GM20000 (cell line): ENCODE measurements at places on chromosomes 4 and X.

DNA sequence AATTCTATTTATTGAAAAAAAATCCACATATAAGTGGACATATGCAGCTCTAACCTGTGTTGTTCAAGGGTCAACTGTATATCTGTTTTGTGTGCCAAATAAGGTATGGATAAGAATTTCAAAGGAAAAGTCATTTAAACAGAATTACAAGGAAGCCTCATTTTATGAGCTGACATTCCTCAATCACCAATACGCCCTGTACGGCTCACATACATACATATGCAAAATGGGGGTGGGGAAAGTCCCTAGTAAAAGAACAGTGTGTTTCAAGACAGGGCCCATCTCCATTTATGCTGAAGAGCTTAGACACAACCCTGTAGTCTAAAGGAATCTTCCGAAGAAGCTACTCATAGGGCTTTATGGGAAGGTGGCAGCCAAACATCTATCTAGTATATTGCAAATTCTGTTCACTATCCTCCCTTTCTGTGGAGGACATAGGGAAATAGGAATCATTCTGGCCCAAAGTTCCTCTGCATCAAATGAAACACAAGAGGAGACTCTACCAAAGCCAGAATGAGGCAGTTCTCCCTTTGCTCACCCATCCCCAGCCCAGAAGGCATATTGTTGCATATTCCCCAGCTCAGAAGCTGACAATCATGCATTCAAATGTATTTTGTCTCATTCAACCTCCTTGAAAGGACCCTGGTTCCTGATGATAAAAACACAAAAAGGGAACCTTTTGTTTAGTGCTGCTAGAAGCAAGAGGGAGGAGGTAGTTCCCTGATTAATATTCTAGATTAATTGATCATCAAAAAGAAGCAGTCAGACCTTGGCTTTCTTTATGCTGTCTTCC, 13.7 kb upstream of the ZBTB33 start:
- no peak for DNase-seq

DNA sequence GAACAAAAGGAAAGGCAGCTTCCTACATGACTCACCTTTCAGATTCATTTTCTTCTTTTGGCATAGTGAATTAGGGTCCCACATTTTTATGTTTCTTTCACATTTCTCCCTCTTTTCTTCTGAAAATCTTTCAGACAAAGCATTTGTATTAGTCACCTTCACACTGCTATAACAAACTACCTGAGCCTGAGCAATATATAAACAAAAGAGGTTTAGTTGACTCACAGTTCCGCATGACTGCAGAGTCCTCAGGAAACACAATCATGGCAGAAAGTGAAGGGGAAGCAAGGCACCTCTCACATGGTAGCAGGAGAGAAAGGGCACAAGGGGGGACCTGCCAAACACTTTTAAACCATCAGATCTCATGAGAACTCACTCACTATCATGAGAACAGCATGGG, 36.9 kb downstream of the MAGEA9 start:
- DNase-seq, result no peak

DNA sequence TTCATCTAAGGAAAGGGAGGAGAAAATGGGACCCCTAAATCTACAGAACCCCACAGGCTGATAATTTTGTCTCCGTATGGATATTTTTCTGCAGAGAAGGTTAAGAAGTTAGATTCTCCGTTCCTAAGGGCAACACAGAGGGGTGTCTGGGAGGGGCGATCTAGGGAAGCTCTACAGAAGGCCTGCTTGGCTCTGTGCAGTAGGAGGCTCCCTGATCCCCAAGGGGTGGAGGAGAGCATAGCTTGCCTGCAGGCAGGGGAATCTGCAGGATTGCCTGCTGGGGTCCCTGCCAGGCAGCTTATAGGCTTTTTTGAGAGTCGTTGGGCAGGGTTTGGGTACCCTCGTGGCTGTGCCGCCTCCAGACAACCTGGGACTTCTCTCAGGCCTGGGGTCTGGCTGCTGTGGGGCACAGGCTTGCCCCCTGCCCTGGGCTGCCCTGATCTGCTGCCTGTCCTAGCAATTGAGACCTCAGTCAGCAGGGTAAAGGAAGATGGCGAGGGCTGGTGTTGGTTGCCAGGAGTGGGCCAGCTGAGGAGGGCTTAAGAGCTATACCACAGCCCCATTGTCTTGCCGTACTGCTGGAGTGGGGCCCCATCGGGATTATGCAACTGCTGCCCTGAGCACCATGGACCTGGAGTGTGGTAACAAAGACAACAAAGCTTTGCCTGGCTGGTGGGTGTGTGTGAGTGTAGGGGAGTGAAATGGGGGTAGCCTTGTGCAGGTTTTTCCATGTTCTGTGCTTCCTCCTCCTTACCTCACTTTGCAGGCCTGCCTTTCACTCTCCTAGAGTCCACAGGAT, 74.1 kb downstream of the EFNB1 start:
- DNase-seq, result no peak

DNA sequence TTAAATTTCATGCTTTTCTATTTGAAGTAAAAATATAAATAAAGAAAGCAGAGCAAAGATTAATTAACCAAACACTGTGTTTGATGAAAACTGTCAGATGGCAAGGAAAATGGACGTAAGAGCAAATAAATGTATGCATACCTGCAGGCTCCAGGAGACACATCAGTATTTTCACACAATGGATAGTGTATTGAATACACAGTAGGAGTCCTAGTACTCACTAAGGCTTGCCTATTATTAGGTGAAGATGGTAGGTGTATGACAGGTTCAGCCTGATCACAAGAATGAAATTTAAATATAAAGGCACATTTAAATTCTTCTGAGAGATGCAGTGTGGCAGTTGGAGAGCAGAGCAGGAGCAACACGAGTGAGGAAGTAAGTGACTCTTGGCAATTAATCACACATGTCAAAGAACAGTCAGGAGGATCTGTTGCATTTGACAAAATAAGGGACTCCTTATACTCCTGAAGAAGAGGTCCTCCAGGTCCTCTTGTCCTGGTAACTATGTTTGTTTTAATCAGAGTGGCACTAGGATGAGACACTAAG, 106.0 kb upstream of the NDST4 start:
- no peak for DNase-seq

DNA sequence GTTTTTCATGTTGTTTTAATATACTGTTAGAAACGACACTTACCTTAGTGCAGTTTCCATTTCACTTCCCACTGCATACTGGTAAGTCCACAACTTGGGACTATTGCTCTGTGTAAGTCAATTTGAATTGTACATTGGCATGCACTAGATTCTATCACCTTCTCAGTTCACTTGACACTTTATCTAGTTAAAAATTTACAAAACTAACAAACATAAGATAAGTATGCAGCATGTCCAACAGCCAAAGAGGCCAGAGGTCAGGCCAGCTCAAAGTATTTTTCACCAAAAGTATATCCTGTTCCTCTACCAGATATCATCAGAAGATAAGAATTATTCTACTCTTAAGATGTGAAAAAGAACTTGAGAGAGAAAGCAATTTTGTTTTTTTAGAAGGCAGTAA, 75.9 kb downstream of the QRFPR start:
- no peak for DNase-seq

- DNase-seq, result no peak
Measured at GRCh38 chr4:127229855-127230608, 402.7 kb upstream of the INTU start.

DNA sequence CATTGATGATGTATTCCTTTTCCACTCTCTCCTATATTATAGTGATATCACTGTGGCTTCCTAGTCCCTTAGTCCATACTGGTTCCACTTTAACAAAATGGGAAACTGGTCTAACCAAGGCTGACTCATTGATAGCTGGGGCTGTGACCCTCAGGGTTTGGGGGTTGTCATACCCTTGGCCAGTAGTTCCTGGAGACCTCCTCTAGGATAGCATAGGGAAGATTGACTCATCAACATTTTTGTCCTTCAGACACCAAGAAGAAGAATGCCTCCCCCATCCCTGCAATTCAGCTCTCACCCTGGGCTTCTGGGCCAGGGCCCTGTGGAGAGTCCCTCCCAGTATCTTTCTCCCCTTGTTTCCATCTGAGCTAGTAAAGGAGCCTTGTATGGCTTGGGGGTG, 68.8 kb upstream of the PRPS1 start:
- DNase-seq, result no peak

GRCh38 chrX:48592971-48593370, 4.3 kb upstream of the WDR13 start:
- DNase-seq, result no peak

- peak; percentile 7 for DNase-seq
Measured at GRCh38 chrX:21657318-21658151, 595 bp downstream of the KLHL34 start.

GRCh38 chr4:37758226-37758625, 68.3 kb upstream of the PGM2 start:
- no peak for DNase-seq

- DNase-seq, result no peak
Measured at GRCh38 chrX:105658136-105658535, 164.2 kb upstream of the NRK start.
